NCI-H1930 (cell line): ENCODE measurements at places on chromosomes 11 and 22.

DNA sequence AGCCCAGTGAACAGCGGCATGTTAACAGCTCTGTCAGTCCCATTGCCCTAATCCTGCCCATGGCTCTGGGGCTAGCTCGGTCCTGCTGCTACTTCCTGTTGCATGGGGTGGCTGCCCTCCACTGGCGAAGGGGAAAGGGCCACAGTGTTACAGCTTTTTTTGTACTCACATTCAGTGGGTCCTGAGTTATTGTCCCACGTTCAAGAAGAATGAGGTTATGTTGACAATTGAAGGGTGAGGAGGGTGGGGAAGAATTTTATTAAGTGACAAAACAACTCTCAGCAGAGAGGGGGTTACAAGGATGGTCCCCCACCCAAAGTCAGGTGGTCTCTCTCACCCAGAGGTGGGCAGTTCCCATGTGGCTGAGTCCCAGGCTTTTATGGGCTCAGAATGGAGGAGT lies 17.7 kb upstream of the MS4A7 start:
- no peak for DNase-seq

- DNase-seq, result no peak
Measured at GRCh38 chr22:50269573-50269969, 609 bp downstream of the MAPK11 start.

DNA sequence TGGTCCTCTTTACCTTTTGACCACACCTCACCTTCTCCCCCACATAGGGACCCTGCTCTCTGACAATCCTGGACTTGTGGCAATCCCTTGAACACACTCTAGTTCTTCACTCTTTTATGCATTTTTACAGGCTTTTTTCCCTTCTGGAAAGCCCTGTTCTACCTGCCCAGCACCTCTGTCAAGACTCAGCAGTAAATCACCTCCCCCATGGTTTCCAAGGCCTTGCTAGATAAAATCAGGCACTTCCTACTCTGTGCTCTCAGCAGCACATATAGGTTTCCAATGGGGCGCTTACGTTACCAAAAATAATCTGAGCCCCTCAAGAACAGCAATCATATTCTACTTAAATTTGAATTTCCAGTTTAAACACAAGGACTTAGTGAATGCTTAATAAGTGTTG lies 53.9 kb downstream of the ETS1 start:
- no peak for DNase-seq

DNA sequence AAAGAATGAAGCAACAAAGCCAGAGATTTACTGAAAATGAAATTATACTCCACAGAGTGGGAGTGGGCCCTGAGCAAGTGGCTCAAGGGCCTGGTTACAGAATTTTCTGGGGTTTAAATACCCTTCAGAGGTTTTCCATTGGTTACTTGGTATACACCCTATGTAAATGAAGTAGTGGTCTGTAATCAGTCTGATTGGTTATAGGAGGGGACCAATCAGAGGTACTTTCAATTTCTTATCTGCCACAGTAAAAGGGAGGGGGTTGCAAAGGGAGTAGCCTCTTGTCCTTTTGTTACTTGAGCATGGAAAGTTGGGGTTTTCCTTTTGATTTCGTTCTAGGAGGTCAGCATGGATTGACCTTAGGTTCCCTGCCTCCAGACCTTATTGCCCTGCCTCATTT lies 63.5 kb downstream of the ATM start:
- DNase-seq, result no peak

DNA sequence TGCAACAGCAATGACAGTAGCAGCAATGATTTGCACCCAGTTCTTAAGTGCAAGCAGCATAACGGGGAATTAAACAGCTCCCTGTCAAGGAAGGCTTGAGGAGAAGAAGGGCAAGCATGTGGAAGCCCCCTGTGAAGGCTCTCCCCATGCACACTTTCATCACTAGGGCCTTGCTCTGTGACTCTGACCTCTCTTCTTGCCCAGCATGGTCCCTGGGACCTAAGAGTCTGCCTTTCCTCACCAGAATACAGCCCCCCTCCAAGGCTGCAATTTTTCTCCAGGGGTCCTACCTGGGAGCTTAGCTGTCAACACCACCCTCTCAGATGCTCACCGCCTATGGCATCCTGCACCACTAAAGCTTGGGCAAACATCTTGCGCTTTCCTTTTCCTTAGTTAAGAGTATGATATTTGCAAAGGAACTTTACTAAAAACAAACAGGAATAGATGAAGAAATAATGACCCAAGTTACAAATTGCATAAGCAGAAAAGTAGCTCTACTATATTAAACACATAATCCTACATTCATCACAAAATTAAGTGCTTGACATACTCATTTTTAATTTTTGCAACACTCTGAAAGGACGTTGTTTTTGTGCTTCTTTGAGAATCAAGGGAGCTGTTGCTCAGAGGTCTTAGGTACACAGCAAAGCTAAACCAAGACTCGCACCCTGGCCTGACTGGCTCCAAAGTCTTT lies 187.6 kb downstream of the ADAMTS15 start:
- DNase-seq, result no peak

- no peak for DNase-seq
Measured at GRCh38 chr11:33437529-33437928, 180.3 kb downstream of the HIPK3 start.

DNA sequence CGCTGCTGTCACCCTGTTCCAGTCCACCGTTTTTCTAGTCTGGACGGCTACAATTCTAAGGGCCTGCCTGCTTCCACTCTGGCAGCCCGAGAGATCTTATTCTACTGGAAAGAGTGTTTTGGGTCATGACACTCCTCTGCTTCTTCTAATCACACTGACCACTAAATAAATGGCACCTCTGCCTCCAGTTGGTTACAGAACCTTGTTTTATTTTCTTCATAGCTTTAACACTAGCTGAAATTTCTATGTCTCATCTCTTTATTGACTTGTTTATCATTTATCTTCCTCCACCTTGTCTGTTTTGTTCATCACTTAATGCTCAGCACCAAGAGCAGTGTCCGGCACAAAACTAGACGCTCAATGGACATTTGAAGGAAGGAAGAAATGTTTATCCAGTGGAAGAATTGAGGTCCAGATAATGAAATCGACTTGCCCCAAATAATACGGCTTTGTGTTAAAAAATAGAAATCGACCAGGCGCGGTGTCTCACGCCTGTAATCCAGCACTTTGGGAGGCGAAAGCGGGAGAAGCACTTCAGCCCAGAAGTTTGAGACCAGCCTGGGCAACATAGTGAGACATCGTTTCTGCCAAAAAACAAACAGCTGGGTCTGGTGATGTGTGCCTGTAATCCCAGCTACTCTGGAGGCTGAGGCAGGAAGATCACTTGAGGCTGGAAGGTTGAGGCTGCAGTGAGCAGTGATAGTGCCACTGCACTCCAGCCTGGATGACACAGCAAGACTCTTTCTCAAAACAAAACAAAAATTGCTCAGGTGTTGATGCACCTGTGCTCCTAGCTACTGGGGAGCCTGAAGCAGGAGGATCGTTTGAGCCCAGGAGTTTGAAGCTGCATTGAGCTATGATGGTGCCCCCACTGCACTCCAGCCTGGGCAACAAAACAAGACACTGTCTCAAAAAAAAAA lies 693 bp upstream of the PRR14L start:
- DNase-seq, result no peak

- DNase-seq, result no peak
Measured at GRCh38 chr11:127126986-127127385, 126.4 kb upstream of the KIRREL3 start.

GRCh38 chr11:83976086-83976485 lies 689.9 kb upstream of the CCDC90B start:
- no peak for DNase-seq

DNA sequence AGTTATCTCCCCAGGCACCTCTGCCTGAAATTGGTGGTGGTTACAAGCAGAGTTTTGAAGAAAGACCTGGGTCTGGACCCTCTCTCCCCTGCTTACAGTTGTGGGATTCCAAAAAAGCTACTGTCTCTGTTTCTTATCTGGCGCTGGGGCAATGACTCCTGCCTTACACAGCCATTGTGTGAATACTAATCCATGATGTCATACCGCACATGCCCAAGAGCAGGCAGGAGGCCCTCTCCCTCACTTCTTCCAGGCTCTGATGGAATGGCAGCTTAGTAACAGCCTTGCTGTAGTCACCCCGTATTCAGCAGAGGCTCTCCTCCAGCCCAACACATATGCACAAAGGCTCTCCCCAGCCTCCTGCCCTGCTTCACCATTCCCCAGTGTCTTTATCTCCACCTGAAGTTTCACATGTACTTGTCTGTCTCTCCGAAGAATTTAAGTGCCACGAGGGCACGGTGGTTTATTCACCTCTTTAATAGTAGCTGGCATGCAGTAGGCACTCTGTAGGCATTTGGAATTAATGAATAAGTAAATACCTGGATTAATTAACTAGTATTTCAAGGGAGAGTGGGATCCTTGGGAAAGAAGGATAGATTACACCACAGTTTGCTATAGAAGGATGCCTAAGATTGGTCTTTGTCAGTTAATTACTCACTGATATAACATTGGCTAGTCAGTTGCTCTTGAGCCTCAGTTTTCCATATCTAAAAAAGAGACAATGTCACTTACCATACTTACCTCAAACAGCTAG lies 165.6 kb downstream of the ETS1 start:
- no peak for DNase-seq

GRCh38 chr11:69160296-69161116 lies 4.8 kb downstream of the SMIM38 start:
- DNase-seq, result no peak

GRCh38 chr11:126095745-126096144 lies 33.1 kb upstream of the CDON start:
- no peak for DNase-seq

DNA sequence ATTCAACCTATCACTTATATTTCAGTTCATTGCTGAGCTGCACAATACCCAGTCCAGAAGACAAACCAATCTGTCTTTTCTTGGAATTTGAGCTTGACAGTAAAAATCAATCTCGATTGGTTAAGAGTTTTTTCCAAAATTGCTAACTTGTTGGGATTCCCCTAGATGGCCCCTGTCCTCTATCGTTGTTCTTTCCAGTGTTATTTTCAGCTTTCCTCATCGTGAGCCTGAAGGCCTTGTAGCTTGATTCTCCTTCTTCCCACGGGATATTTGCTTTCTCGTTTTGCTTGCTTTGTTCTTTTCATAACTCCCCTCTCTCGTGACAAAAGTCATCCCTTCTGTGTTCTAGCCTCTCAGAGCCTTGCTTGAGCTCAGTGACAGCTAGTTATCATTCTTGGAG lies 3.1 kb downstream of the OR8B8 start:
- no peak for DNase-seq

DNA sequence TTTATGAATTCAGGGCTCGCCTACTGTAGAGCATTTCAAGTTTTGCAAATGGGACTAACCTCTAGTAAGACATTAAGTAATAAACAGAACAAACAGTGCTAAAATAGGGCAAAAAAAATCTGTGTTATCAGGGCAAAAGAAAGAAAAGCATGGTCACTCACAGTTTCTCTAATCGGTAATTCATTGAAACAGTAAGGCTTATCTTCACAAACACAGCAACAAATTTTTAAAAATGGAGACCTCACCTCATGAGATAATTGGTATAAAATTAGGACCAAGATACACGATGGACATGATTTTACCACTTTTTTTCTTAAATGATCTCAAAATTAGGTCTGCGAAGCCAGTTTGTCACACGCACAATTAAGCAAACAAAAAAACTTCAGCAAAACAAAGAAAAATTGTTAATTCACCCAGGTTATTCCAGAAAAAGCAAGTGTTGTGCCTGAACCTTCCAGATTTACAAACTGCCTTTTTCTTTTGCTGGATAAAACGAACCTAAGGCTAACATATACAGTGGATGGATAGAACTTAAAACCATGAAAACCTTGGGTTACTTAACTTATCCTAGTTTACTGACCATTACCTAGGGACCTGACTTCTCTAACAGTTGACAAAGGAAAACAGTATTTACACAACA lies 1.4 kb downstream of the TMEM123 start:
- DNase-seq, result no peak

DNA sequence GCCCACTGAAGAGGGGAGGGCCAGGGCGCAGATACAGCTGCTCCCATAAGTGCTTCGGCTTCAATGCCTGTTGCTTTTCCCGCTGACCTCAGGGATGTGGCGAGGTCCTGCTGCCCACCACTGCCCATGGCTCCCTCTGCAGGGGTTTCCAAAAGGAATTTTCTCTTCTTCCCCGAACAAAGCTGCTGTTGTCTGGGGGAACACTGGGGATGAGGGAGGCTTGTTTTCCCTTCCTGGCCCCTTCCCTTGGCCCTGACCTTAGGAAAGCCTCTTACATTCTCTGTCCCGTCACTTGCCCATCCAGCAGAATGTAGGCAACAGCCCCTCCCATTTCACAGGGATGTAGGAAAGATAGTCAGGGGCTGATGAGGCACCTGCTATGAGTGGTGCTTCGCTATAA lies 34.8 kb downstream of the CD82 start:
- DNase-seq, result no peak
